ENCODE measurements at places on chromosomes 1 and 21.

- no peak for DNase-seq
Measured at GRCh38 chr21:45513003-45513717, 29.1 kb downstream of the SLC19A1 start.

- no peak for DNase-seq
Measured at GRCh38 chr1:71676979-71677925, 596.4 kb upstream of the ZRANB2 start.

DNA sequence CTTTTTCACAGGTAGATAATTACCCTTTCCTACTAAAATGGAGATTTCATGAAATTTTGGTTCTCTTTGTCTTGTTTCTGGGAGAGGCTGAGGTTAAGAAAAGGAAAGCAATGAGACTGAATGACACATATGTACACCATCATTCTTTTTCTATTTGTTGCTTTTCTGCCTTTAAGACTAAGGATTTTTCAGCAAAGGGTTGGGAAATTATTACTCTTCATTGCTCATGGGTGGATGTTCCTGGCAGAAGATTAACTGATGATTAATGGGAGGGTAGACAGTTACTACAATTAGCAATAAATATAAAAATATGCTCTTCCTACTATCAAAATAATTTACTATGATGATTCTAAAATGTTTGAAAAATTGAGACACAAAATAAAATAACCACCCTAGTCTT, 316.5 kb upstream of the USP24 start:
- no peak for DNase-seq

GRCh38 chr1:203036537-203036936, 10.2 kb downstream of the PPFIA4 start:
- DNase-seq: no peak

GRCh38 chr1:175054736-175055135, 12.9 kb upstream of the TNN start:
- no peak for DNase-seq

- DNase-seq: peak; percentile 73
Measured at GRCh38 chr1:156515956-156516355, 15.4 kb upstream of the MEF2D start.

GRCh38 chr1:42721926-42722325, 18.1 kb downstream of the CLDN19 start:
- DNase-seq: no peak

DNA sequence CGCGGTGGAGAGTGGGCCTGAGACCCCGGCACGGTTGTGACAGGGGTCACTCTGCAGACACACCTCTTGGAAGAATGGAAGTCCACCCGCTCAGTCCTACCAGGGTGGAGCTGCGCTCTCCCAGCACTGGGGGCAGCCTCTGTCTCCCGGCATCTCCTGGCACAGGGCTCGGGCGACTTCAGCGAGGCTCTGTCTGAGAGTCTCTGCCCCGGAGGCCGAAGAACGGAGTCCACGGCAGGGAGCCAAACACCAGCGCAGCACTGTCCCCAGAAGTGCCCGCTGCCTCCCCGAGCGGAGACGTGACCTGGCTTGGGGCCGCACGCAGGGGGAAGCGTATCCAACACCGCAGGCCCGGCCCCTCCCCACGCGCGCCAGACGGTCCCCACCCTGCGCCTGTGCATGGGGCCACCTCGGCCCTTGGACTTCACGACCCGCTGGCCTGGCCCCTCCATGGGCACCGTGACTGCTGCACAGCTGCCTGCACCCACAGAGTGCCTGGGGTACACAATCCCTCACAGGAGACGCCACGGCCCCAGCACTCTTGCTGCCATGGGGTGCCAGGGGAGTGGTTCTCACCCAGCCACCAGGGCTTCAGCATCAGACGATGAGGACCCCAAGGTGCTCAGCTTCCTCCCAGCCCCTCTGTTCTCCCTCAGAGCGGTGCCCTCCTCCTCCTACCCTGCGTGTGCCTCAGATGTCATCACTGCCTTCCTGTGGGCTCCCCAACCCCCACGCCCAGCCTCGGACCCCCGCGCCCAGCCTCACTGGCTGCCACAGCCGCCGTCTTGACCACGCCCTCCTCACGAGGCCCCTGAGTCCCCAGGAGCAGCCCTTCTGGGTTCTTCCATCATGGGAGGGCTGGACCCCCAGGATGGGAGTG, 14.9 kb upstream of the RNF223 start:
- no peak for DNase-seq

DNA sequence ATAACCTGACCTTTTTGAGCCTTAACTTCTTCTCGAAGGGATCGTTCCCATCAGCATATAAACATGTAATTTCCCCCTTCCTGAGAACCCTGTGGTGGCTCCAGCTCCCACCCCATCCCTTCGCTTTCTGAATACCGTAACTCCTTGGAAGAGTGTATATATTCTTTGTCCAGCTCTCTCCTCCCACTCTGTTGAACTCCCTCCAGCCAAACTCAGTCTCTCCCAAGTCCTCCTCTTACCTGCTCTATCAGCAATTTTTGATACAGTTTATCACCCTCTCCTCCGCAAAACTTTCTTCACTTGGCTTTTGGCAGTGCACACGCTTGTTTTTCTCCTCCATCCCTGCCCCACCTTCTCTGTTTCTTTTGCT, 109.9 kb upstream of the SLC25A33 start:
- no peak for DNase-seq

- no peak for DNase-seq
Measured at GRCh38 chr1:15248216-15248615, 1.2 kb downstream of the FHAD1 start.

GRCh38 chr1:214579183-214579582, 23.8 kb upstream of the CENPF start:
- no peak for DNase-seq

DNA sequence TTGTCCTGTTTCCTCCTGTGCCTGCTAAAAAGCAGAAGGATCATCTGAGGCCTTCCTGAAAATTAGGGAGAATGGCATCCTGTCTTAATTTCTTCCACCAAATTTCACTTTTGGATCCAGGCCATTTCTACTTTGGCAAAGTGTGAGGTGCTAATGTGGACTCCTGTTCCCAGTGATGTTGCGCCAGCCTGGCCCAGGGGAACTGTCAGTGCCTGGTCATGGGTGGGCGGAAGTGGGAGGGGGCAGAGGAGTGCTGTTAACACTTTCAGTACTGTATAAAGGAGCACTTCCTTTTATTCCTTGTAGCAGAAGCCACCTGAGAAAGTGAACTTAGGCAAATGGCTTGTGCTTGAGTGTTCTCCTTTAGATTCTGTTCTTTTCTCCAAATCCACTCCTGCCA, 19.9 kb downstream of the ELAPOR1 start:
- DNase-seq: peak; percentile 75

DNA sequence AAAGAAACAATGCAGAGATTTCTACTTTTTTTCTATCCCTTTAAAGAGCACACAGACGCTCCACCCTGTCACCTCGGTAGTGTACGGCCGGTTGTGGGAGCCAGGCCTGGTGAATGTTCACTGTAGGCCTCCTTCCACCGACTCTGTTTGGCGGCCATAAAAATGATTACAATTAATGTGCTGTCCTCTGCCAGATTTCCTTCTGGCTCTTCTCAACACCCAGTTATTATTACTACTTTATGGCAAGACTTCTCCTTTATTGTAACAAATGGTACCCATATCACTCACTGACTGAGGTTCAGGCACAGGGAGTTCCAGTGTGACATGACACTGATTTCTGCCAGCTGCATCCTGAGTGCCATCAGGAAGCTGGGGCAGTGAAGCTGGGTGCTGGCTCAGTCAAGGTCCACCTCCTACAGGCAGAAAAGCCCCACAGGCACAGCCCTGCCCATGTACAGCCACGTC, 37.4 kb downstream of the GPR161 start:
- no peak for DNase-seq

DNA sequence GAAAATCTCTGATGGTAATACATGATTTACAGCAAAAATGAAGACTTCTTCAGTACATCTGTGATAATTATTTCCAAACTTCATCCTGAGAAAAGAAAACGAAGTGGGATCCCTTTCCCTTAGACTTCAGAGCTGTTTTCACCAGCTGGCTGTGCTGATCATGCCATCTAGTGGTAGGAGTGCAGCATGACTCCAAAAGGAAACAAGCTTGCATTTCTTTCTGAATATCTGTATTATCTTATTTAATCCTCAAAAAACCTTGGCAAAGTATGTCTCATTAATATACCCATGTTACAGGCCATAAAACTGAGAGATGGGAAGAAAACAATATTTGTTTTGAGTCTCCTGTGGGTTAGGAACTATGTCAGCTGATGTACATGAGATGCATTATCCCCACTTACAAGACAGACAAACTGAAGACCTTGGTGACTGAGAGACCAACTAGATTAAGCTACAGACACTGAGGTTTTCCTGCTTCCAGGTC, 9.8 kb upstream of the GJA8 start:
- peak; percentile 26 for DNase-seq

GRCh38 chr1:229397762-229398161, 36.1 kb downstream of the ACTA1 start:
- DNase-seq: no peak

DNA sequence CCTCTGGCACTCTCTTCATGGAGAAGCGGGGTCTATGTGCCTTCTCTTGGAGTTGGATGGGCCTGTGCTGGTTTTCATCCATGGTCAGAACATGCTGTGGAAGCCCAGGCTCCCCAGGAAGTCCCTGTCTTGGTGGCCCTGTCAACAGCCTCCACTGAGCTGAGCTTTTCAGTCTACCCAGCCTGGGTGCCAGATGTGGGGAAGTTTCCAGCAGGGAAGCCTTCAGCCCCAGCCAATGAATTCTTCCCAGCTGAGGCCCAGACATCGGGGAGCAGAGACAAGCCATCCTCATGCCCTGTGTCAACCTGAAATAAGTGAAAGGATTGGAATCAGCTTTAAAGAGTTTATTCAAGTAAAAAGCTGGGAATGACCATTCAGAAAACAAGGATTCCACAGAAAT, 75.1 kb upstream of the PGBD5 start:
- no peak for DNase-seq

GRCh38 chr1:206786212-206786886, 14.1 kb upstream of the IL10 start:
- no peak for DNase-seq

DNA sequence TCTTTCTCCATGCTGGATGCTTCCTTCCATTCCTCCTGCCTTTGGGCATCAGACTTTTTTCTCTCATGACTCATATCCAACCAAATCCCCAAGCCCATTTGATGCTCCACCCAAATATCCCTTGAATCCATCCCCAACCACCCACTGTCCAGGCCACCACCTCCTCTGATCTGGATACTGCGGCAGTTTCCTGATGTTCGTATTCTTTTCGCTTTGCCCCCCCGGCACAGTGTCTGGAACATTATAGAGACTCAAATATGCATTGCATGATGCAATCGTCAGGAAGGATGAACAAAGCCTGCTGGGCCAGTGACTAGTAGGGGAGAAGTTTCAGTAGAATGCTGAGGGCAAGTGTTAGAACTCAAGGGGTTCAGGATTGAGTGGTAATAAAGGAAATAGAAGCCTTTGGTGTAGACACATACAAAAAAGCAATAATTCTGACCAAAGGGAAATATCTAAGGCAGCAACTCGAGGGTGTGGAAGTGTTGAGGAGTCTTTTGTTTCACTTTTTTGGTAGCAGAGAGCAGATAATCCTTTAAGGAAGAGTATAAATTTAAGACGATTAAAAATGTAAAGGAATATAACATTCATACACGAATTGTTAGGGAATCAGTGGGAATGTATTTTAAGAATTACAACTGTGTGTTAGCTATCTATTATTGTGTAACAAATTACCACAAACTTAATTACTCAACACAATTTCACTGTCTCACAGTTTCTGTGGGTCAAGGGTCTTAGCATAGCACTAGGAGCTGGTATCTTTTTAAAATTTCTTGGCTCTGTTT, 7.5 kb downstream of the S100A11 start:
- DNase-seq: peak; percentile 67

DNA sequence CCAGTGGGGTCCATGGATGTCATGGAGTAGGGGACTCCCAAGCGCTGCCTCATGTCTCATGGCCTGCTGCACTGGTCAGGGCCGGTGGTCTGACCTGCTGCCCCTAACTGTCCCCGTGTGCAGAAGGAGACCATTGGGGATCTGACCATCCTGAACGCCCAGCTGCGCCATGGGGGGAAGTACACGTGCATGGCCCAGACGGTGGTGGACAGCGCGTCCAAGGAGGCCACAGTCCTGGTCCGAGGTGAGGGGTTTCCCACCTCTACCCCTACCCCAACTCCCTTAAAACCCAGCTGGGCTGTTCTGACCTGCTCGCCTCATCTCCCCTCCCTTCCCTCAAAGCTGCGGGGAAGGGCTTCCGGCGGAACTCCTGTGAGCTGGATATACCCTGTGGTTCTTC, 18.6 kb downstream of the TMEM81 start:
- DNase-seq: no peak

DNA sequence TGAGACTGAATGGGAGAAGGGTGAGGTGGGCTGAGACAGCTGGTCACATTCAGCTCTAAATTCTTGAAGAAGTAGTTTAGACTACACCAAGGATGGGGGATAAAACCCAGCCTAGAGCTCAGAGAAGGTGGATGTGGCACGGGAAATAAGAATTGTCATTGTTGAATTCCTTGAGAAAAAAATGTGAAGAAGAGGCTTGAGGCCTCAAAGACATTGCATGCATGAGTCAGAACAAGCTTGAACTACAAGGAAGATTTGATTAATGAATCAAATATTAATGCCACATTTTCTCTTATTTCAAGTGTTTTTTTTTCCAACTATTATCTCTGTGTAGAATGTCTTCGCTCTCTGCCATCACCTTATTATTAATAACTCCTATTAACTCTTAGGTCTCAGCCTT, 58.9 kb downstream of the MAP3K7CL start:
- no peak for DNase-seq

DNA sequence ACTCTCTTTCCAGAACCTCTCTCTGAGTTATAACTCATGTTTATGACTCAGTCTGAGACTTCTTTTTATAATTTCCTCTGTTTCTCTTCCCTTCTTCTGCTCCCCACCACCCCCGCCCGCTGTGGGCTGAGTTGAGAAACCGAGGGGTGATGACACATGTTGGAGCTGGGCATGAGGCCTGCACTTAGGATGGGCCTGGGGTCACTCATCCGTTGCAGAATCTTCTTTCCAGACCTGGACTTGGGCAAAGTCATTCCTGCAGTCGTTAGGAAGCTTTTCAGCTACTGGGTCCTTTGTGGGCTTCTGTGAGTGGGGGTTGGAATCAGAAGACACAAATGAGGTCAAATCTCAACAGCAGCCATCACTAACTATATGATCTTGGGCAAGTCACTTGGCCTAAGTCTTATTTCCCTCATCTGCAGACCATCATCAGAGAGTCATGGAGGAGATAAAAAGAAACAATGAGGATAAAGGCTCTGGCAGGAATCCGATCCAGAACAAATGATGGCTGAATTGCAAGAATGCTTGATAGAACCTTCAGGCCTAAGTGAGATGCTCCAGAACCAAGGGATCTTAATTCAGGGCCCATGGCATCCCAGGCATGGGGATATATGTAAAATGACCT, 53.4 kb downstream of the RPS6KA1 start:
- peak; percentile 88 for DNase-seq

GRCh38 chr1:103576065-103576464, 4.7 kb downstream of the AMY2B start:
- DNase-seq: no peak
